ENCODE measurements at places on chromosomes 7 and 10. TPM values are rescaled to one million over a fixed set of nuclear protein-coding genes. Genes with fewer than 3 reads are reported as not detected.

The PPA1 gene
- total RNA-seq = 133 TPM

The SHTN1 gene
- total RNA-seq = 10.0 TPM

The CUZD1 gene
- total RNA-seq = 0.42 TPM

The GPR85 gene
- total RNA-seq = under 0.01 TPM

The AGR3 gene
- total RNA-seq = not detected

The AQP1 gene
- total RNA-seq = 0.42 TPM

The SPDYE6 gene
- total RNA-seq = not detected

The ZNF438 gene
- total RNA-seq = 2.2 TPM

The TRIM56 gene
- total RNA-seq = 10.4 TPM

The PPP1R17 gene
- not detected for total RNA-seq

The HMX2 gene
- not detected for total RNA-seq

The SYPL1 gene
- 40.6 TPM for total RNA-seq

The FEZF1 gene
- not detected for total RNA-seq

The FAM131B gene
- 0.84 TPM for total RNA-seq

The ANKRD7 gene
- total RNA-seq = 0.42 TPM

The PNPLA8 gene
- total RNA-seq = 116 TPM

The CPED1 gene
- total RNA-seq = 4.6 TPM

The IFIT1B gene
- 0.10 TPM for total RNA-seq

The BAIAP2L1 gene
- total RNA-seq = 0.31 TPM

The NOS3 gene
- total RNA-seq = 2.1 TPM

The LOXL4 gene
- 0.10 TPM for total RNA-seq

The LBX1 gene
- not detected for total RNA-seq

The FAM25C gene
- total RNA-seq = not detected

The C7orf57 gene
- total RNA-seq = not detected

The VIPR2 gene
- 0.31 TPM for total RNA-seq

The OGDHL gene
- total RNA-seq = not detected

The C10orf90 gene
- total RNA-seq = not detected

The CCDC136 gene
- total RNA-seq = 1.3 TPM
